Dermis blood vessel endothelial cell (primary cell): ENCODE measurements at places on chromosomes 2 and 18. TPM values are rescaled to one million over a fixed set of nuclear protein-coding genes. Genes with fewer than 3 reads are reported as not detected.

EVX2 gene
- total RNA-seq, result not detected in 2 replicates

DCC gene
- total RNA-seq, result not detected in 2 replicates

FAM237A gene
- total RNA-seq, result not detected in 2 replicates

TMEM131 gene
- 22.3 and 30.9 TPM in 2 replicates for total RNA-seq

FNDC4 gene
- total RNA-seq, result 14.5 and 17.9 TPM in 2 replicates

ZNF396 gene
- total RNA-seq, result 0.51 and 0.79 TPM in 2 replicates

CRYGC gene
- total RNA-seq, result not detected in 2 replicates

LIPG gene
- 1.9 and 54.6 TPM in 2 replicates for total RNA-seq

LBX2 gene
- 0.98 and 2.9 TPM in 2 replicates for total RNA-seq

RGPD3 gene
- 0.33 and 0.51 TPM in 2 replicates for total RNA-seq

AKAIN1 gene
- total RNA-seq, result not detected in 2 replicates

GRCh38 chr2:222535477-222535876 is 111.1 kb downstream of the SGPP2 start:
- DNase-seq, result no peak

DNA sequence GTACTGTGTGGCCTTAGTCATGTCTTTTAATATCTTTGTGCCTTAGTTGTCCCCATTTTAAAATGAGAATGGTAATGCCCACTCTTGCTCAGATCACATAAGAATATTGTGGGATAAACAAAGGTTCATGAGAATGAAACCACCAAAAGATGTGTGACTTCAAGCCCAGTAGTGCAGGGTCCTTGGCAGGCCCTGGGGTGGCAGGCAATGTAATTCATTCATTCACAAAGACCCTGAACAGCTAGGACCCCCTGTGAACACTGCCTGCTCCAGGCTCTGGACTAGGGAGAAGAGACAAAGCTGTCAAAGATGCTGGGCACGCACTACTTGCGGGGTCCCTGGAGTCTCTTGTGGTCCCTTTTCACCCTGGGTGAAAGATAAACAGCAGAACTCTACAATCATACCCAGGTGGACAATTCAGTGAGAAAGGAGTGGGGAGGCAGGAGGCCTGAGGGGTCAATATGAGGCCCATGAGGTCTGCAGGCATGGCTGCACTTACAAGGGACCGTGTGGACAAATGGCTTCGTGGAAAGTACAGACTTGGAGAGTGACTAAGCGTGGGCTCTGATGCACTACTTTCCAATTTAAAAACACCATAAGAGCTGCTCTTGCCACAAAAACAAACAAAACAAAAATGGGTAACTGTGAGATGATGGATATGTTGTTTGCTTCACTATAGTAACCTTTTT is 136.1 kb downstream of the SMAD7 start:
- no peak for DNase-seq

GRCh38 chr2:58521803-58522554 is 280.9 kb upstream of the FANCL start:
- no peak for DNase-seq

DNA sequence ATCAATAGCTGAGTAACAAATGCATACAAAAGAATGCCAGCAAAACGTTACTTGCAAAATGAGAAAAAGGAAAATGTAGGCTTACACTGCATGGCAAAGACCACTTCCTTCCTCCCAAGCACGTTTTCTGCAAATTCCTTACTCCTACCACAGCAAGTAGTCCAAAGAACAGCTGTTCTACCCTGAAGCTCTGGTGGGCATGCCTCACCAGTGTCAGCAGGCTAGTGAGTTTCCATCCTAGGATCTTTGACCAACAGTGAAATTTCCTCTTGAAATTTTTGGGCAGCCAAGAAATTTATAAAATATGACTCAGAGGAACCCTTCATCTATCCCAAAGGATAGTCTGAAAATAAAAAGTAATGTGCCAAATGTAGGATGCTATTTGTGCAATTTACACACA is 123.9 kb downstream of the ZNF532 start:
- DNase-seq, result no peak

- DNase-seq, result no peak
These were observed 19.8 kb downstream of the TTR start for GRCh38 chr18:31611511-31611910.

GRCh38 chr2:96608469-96609455 is 29.4 kb downstream of the KANSL3 start:
- DNase-seq, result peak; percentile 52

DNA sequence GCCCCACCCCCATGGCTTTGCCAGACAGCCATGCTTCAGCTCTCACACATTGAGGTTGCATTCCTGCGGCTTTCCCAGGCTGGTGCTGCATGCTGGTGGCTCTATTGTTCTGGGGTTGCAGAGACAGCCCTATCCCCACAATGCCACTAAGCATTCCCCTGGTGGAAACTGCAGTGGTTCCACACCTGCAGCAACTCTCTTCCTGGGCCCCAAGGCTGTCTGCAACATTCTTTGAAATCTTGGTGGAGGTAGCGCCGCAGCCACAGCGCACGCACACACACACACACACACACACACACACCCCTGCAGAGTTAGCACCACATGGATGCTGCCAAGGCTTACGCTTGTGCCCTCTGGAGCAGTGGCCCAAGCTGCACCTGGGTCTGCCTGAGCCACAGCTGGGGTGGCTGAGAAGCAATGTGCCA is 21.4 kb downstream of the SFXN5 start:
- no peak for DNase-seq

DNA sequence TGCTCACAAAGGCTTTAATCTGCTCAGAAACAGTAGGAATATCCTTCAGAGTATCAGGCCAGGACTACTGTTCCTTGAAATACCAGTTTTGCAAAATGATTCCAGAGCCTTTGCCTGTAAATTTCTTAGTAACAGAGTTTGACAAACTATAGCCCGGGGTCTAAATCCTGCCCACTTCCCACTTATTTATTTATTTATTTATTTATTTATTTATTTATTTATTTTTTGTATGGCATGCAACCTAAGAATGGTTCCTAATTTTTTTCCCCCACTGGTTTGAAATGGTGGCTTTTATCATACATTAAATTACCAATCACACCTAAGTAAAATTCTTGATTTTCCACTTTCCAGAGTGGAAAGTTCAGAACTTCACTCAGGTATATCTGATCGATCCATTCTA is 45.6 kb downstream of the KCNG3 start:
- DNase-seq, result no peak

DNA sequence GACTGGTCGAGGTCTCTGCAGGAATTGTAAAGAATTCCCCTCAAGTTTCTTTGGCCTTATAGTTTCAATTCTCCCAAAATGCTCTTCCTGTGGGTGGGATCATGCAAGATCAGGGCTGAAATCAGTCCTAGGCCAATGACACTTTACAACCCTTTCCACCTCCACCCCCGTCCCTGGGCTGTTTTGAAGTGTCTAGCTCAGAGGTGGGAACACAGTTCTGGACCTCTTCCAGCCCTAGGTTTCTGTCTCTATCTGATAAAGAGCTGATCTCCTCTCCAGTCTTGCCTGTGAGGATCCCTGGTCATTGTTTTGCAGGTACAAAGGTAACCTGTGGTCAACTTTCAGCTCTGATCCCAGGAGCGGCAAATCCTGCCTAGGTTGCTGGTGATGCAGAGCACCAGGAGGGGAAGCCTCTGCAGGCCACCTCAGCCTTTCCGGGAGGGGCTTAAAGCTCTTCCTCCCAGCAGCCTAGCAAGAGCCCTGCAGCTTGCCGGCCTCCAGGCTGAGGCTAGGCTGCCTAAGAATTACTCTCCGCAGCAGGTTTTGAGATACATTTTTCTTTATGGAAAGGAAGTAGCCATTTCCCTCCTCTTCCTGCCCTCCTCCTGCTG is 69.8 kb upstream of the WIPF1 start:
- peak; percentile 41 for DNase-seq

DNA sequence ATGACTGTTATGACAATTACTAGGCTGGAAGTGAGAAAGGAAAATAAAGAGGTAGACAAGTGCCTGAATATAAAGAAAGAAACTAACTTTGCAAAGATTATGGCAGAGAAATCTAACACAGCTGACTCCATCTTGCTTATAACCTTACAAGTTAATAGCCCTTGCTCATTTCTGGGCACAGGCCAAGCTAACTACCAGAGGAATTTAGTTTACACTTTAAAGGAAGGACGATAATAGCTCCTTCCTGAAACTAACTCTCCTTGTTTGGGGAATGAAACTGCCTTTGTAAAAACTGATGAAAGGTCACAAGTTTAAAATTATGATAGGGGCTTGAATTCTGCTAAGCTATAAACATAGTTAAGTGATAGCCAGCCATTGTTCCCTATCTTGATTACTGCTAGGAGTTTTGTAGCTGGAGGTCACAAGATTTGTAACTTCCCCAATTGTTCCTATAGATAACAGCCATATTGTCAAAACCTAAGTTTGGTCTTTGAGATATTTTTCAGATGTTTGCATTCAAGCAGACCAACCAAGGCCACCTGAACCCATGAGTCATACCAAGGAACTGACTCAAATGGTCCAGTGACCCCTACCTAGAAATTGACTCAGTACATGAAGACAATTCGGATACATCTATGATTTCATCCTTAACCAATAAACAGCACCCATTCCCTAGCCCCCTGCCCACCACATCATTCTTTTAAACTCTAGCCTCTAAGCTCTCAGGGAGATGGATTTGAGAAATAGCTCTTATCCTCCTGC is 209.2 kb upstream of the LRATD1 start:
- DNase-seq, result peak; percentile 12

- peak; percentile 30 for DNase-seq
These were observed 250.0 kb downstream of the DSEL start for GRCh38 chr18:67266246-67267237.

GRCh38 chr2:26080356-26080755 is 46.5 kb downstream of the RAB10 start:
- no peak for DNase-seq

GRCh38 chr2:25797620-25798488 is 80.4 kb downstream of the ASXL2 start:
- DNase-seq, result no peak

- no peak for DNase-seq
These were observed 367.4 kb downstream of the FBXO15 start for GRCh38 chr18:73780218-73780617.

DNA sequence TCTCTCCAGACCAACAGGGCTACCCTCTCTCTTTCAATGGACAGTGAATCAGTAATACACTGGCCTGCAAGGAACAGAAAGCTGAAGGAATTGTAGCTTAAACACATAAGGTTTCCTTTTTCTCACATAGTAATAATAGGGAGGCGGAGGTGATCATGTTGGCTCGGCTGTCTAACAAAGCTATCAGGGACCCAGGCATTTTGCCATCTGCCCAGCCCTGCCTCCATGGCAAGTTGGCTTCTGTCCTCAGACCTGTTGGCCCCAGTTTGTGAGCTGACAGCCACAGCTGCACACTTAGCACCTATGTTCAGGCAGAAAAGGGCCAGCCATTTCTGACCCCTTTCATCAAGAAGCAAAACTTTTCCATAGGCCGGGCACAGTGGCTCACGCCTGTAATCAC is 2.0 kb upstream of the CHRNG start:
- no peak for DNase-seq

- DNase-seq, result no peak
These were observed 835.9 kb upstream of the CHAC2 start for GRCh38 chr2:52931660-52932059.

- no peak for DNase-seq
These were observed 843.7 kb downstream of the LRRTM4 start for GRCh38 chr2:76678383-76679024.

- DNase-seq, result no peak
These were observed 183.9 kb downstream of the NBAS start for GRCh38 chr2:15377202-15377601.

DNA sequence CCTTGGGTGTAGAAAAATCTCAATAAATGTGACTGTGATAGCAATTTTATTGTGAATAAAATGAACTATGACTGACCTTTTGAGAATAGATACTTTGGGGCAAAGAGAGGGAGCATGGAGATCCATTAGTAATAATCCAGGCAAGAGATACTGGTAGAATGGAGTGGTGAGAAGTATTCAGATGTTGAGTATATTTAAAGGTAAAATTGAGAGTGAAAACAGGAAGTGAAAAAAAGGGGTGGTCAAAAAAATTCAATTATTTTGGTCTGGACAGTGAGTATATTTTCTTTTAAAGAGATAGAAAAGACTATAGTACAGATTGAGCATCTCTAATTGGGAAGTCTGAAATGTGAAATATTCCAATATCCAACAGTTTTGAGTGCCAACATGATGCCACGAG is 1515.6 kb upstream of the NXPH2 start:
- no peak for DNase-seq

- no peak for DNase-seq
These were observed 138.1 kb downstream of the KCNJ3 start for GRCh38 chr2:154836632-154837031.

DNA sequence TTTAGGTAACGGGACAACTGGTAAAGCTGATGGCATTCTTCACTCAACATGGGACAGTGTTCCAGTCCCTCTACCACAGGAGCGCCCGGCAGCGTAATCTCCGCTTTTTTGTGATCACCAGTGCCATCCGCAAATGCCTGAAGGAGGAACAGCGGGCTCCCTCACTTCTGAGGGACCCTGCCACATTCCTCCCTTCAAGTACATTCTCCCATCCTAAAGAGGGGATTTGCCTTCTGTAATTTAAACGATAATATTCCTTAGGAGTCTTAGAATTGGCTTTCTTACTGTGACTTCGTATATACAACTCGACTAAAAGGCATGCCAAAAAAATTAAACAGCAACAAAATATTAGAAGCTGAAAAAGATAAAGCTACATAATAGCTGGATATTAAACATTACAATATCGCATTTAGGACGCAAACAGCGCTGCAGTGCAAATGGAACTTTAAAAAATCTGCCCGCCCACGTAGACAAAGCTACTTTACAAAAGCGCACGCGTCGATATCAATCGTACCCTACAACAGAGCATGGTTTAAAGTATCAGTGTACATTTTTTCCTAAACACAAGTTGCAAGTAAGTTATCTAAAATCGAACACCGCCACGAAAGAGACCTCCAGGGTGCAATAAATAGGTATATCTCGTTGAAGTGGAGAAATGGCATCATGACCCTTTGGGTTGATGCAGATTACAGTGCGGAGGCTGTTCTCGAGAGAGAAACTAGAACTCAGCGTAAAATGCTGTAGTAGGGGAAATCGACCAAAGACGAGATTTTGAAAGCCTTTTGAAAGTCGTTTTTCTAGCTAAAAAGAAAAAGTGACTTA is 2.3 kb upstream of the VSNL1 start:
- DNase-seq, result peak; percentile 13

DNA sequence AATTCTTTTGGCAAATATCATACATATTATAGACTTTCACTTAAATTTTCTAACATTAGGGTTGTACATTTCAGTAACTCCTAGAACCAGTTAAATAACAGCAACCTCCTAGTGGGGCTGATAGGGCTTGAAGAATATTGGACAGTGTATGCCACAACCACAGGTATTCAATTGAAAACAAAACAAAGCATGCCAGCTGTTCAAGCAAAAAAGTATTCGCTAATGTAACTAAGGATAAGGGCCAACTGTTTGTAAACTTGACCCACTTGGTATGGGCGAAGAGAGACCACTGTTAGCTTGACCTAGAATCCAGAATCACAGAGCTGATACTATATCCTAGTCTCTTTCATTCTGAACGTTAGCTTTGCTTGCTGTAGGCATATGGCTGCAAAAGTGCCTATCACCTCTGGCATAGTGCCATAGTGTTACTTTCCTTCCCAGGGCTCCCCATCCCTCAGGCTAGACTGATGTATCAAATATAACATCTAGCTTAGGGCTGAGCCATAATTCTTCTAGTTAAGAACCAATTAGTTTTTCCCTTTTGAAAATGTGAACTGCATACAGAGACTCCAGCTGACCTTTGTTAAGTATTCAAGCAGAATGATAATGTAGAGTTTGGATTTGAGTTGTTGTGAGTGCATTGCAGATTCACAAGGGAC is 458.8 kb upstream of the NRXN1 start:
- no peak for DNase-seq

- no peak for DNase-seq
These were observed 78.9 kb downstream of the EHD3 start for GRCh38 chr2:31312898-31313297.

GRCh38 chr2:15658911-15659310 is 67.2 kb downstream of the DDX1 start:
- DNase-seq, result no peak
